ENCODE measurements at places on chromosomes 3 and 15.

DNA sequence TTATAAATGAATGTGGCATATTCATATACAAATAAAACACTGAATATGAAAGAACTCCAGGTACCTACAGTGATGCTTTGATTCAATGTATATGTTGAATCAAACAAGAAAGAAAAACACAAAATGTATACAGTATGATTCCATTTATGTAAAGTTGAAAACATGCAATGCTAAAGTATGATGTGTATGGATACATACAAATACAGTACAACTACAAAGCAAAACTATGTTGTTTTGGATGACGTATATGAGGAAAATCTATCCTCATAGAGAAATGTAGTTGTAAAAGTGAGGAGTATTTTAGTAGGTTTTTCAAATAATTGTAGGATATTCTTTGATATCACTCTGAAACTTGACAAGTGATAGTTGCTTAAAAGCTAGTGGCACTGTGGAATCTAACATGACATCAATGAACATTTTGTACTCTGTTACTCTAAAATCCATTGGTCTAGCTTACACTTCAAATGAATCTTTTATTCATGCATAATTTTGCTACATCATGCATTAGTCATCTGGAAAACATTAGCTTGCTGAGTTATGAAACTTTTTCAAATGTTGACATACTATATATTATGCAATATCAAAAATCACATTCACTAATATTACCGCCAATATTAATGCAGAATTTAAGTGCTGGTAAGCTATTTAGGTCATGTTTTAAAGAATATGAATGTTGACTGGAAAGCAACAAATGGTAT is 278.1 kb upstream of the CHRNA7 start:
- no peaks in the 10 kb centered on the region for H3K4me1 ChIP-seq
- H3K4me3 ChIP-seq: no peak overlapping the region
- H3K27me3 ChIP-seq: no peaks in the 10 kb centered on the region
- DNase-seq: no peak
- no peak overlapping the region for H3K27ac ChIP-seq
- no peaks in the 10 kb centered on the region for H3K36me3 ChIP-seq

DNA sequence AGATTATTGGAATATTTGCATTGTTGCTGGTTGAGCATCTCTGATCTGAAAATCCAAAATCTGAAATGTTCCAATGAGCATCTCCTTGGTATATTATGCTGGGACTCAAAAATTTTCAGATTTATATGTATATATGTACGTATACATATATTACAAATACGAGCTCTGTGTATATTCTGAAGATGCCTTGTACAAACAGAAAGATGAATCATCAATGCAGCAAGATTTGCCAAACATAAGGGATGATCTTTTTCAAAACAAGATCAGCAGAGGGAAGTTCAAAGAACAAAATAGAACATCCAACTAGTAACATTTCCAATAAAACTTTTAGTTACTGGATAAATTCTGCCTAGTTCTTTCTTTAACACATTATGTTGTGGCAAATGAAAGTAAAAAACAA is 42.5 kb downstream of the HERC1 start:
- H3K27ac ChIP-seq: no peak overlapping the region
- no peak for DNase-seq
- H3K4me1 ChIP-seq: no peaks in the 10 kb centered on the region

DNA sequence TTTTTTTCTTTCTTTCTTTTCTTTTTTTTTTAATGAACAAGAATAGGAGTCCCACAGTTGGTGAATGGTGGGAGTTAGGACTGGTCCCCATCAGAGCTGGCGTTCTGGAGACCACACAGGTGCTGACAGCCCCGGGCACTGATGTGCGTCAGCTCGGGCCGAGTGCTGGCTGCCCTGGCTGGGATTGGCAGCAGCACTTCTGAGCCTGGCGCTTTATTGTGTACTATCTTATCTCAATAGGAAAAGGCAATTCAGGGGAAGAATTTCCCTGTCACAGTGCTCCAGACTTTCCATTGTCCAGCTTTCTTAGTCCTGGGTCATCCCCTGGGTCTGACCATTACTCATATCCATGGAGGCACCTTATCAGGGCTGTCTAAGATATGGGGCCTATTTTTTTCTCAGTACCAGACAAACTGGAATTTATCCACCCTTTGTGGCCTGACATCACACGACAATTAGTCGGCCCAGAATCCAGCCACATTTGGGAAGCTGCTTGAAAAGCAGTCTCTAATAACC is 54.1 kb downstream of the TMEM44 start:
- no peak for DNase-seq
- no peak overlapping the region for H3K4me3 ChIP-seq
- no peak overlapping the region for H3K27ac ChIP-seq
- no peaks in the 10 kb centered on the region for H3K27me3 ChIP-seq
- H3K4me1 ChIP-seq: no peaks in the 10 kb centered on the region
- no peaks in the 10 kb centered on the region for H3K36me3 ChIP-seq

DNA sequence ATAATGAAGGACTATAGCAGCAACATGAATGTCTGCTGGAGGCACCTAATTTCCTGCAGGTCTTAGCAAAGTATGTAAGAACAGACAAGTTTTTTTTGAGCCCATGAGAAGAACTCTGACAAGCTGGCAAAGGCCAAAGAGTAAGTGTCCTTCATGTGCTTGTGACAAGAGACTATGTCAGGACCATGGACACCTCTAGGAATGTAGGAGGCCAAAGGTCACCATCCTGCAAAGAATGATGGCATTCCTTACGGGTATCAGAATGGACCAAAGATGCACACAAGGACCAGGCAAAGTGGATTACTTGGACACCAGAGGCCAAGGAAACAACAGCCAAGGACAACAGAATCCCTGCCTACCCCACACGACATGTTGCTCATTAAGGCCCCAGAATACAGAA is 858.5 kb upstream of the CFAP20DC start:
- no peaks in the 10 kb centered on the region for H3K36me3 ChIP-seq
- H3K27me3 ChIP-seq: no peaks in the 10 kb centered on the region
- H3K4me3 ChIP-seq: no peak overlapping the region
- H3K4me1 ChIP-seq: no peaks in the 10 kb centered on the region

DNA sequence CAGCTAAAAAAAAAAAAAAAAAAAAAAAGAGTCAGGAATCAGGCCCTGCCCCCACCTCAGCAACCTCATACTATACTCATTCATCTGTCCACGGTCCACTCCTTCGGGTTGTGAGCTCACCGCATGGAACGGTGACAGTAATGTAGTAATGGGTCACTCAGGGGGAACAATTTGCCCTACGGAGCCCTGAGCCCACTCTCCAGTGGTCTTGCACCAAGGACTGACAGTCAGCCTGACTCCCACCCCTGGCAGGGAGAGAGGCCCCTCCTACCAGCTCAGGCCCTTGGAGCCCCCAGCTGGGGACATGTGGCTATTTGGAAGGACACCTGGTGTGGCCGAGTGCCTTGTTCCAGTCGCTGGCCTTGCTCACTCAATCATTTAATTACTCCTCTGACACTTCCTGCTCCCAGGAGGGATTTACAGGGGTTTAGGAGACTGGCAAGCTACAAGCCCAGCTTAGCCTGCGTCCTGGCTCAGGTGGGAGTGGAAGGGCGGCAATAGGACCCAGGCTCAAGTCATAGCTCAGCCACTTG is 19.9 kb upstream of the CACNA2D2 start:
- H3K4me3 ChIP-seq: no peak overlapping the region
- no peak for DNase-seq
- no peak overlapping the region for H3K27ac ChIP-seq

- H3K36me3 ChIP-seq: no peaks in the 10 kb centered on the region
- H3K4me1 ChIP-seq: no peaks in the 10 kb centered on the region
- H3K27me3 ChIP-seq: no peaks in the 10 kb centered on the region
- DNase-seq: no peak
- H3K4me3 ChIP-seq: no peak overlapping the region
These were observed 55.4 kb upstream of the SNRPN start for GRCh38 chr15:24899367-24899766.

DNA sequence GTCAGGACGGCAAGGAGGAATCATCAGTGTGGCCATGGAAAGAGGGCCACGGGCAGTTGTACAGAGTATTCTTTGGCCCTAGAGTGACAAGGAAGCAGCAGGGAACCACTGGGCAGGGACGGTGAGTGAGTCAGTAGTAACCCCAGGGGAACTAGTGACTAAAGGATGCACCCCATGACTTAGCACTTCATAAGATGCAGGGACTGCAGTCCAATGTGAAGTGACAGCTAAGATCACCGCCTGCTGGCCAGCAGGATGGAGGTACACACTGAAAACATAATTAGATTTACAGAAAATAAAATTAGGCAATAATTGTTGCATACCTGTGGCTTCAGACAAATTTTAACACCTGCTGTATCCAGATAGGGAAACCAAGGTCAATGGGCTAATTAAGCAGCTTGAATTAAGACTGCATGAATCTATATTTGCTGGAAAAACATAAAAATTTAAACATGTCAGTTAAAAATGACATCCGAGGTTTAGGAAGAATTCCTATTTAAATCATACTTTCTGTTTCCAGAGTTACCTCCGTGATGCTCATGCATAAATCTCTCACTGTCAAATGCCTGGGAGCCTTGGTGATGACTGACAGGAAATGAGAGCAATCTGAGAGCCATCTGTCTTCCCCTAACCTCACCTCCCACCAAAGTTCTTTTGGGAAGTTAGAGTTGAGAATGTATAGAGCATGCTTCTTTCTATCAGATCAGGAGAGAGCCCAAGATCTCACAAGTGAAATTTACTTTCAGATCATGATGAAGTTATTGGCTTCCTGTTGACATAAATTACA is 56.5 kb downstream of the DCLK3 start:
- H3K4me1 ChIP-seq: no peaks in the 10 kb centered on the region
- no peaks in the 10 kb centered on the region for H3K27me3 ChIP-seq
- H3K36me3 ChIP-seq: no peaks in the 10 kb centered on the region
- H3K27ac ChIP-seq: no peak overlapping the region
- H3K4me3 ChIP-seq: no peak overlapping the region

GRCh38 chr15:96171853-96172296 is 158.6 kb upstream of the NR2F2 start:
- no peaks in the 10 kb centered on the region for H3K4me1 ChIP-seq
- no peaks in the 10 kb centered on the region for H3K27me3 ChIP-seq

GRCh38 chr3:129233538-129233937 is 15.9 kb upstream of the COPG1 start:
- no peak overlapping the region for H3K27ac ChIP-seq
- no peak overlapping the region for H3K4me3 ChIP-seq
- H3K27me3 ChIP-seq: no peaks in the 10 kb centered on the region
- no peaks in the 10 kb centered on the region for H3K36me3 ChIP-seq
- DNase-seq: no peak
- H3K4me1 ChIP-seq: no peaks in the 10 kb centered on the region

DNA sequence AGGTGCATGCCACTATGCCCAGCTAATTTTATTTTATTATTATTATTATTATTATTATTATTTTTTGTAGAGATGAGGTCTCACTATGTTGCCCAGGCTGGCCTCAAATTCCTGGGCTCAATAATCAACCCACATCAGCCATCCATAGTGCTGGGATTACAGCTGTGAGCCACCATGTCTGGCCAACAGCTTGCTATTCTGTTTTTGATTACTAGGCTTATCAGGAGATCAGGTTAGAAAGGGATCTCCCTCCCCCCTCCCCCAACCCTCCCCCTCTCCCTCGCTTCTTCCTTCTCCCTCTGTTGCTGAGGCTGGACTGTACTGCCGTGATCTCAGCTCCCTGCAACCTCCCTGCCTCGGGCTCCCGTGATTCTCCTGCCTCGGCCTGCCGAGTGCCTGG is 8.6 kb downstream of the CLN6 start:
- no peaks in the 10 kb centered on the region for H3K27me3 ChIP-seq
- H3K4me1 ChIP-seq: no peaks in the 10 kb centered on the region
- DNase-seq: peak; percentile 2
- H3K27ac ChIP-seq: no peak overlapping the region
- no peaks in the 10 kb centered on the region for H3K36me3 ChIP-seq

- no peaks in the 10 kb centered on the region for H3K36me3 ChIP-seq
- no peak for DNase-seq
- H3K27me3 ChIP-seq: no peaks in the 10 kb centered on the region
- H3K27ac ChIP-seq: peak overlapping the region; percentile 98
- peak overlapping the region; percentile 81 for H3K4me3 ChIP-seq
- H3K4me1 ChIP-seq: no peaks in the 10 kb centered on the region
These were observed 1.6 kb downstream of the SERP1 start for GRCh38 chr3:150544726-150545125.

DNA sequence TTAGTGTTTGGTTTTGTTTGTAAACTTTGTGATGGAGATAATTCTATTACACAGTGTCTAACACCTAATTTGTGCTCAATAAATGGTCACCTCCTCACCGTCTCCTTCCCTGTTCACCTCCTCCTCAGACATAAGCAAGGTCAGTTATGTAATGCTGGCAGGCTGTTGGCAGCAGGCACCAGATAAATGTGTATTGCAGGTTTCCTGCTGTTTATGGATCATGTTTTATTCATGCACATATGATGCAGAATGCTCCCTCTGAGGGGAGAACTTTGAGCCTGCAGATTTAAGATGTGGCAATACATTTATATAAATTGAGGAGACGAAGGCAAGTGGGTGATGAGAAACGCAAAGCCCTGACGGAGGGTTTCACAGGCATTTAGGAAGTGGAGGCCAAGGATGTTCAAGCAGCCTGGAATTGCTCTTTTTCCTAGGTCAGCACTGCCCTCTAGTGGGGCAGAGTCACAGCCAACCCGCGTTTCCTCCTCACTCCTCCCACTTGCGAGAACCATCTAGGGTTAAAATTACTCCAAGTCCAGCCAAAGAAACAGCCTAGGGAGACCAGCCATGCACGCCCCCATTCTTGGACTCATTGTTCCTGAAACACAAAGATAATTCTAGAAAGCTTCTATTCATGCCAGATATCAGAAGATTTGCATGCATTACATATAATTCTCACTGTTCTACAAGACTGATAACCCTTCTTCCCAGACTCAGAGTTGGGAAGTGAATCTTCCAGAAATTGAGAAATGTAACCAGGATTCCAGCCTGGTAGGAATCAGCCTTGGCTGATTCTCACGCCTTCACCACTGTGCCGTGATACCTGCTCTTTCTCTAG is 228.7 kb downstream of the SLCO3A1 start:
- H3K36me3 ChIP-seq: no peaks in the 10 kb centered on the region
- H3K27me3 ChIP-seq: no peaks in the 10 kb centered on the region
- no peak overlapping the region for H3K27ac ChIP-seq
- DNase-seq: no peak

GRCh38 chr3:16550676-16551341 is 37.3 kb upstream of the RFTN1 start:
- peak; percentile 49 for DNase-seq
- H3K27ac ChIP-seq: no peak overlapping the region
- H3K4me1 ChIP-seq: no peaks in the 10 kb centered on the region
- H3K4me3 ChIP-seq: peak overlapping the region; percentile 11
- no peaks in the 10 kb centered on the region for H3K27me3 ChIP-seq

DNA sequence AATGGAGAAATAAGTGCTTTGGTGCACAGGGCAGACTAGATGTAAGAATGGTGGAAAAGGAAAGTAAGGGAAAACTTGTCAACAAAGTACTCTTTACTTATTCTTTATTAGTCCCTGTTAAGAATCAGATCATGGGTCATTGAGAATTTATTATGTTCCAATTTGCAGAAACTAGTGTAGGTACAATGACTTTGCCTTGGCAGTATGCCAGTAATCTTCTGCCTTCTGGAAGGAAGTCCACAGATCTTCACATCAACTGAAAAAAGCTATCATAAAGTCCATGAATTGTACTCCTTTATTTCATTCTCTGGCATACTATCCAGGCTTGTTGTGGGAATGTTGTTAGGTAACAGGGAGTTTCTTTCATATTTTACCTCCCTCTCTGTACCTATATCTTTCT is 88.2 kb upstream of the FLNB start:
- H3K27ac ChIP-seq: peak overlapping the region; percentile 9
- DNase-seq: no peak
- H3K4me3 ChIP-seq: no peak overlapping the region
- H3K36me3 ChIP-seq: no peaks in the 10 kb centered on the region
- no peaks in the 10 kb centered on the region for H3K27me3 ChIP-seq

GRCh38 chr15:41233367-41233771 is 2.3 kb downstream of the CHP1 start:
- H3K36me3 ChIP-seq: no peaks in the 10 kb centered on the region
- H3K27ac ChIP-seq: no peak overlapping the region
- H3K4me1 ChIP-seq: no peaks in the 10 kb centered on the region
- no peak for DNase-seq
- no peaks in the 10 kb centered on the region for H3K27me3 ChIP-seq

Data from breast epithelium (tissue), 4 donors.